T-helper 1 cell (primary cell): ENCODE measurements at places on chromosomes 1 and 21.

DNA sequence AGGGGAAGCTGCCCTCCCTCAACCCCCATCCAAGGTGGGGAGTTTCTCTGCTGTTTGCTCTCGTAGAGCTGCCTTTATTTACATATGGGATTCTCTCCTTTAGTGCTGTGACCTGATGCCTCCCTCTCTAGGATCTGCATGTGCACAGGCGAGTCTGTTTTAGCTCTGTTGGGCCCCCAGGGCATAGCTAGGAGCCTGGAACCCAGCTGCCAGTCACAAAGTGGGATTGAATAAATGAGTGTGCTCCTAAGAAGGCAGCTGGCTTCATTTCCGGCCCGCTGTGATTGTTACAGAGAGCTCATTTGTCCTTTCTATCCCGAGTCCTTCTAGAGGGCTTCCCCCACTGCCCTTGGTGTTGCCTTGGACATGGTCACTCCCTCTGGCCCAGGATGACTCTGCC, 176.6 kb downstream of the GRIK3 start:
- DNase-seq: no peak

- no peak for DNase-seq
Observed at GRCh38 chr1:222792744-222793143, 22.1 kb upstream of the DISP1 start.

- DNase-seq: no peak
Observed at GRCh38 chr1:63255153-63255552, 67.2 kb upstream of the FOXD3 start.

GRCh38 chr1:25566176-25566729, 22.8 kb downstream of the LDLRAP1 start:
- DNase-seq: no peak

GRCh38 chr1:215830226-215830810, 263.2 kb downstream of the KCTD3 start:
- no peak for DNase-seq

DNA sequence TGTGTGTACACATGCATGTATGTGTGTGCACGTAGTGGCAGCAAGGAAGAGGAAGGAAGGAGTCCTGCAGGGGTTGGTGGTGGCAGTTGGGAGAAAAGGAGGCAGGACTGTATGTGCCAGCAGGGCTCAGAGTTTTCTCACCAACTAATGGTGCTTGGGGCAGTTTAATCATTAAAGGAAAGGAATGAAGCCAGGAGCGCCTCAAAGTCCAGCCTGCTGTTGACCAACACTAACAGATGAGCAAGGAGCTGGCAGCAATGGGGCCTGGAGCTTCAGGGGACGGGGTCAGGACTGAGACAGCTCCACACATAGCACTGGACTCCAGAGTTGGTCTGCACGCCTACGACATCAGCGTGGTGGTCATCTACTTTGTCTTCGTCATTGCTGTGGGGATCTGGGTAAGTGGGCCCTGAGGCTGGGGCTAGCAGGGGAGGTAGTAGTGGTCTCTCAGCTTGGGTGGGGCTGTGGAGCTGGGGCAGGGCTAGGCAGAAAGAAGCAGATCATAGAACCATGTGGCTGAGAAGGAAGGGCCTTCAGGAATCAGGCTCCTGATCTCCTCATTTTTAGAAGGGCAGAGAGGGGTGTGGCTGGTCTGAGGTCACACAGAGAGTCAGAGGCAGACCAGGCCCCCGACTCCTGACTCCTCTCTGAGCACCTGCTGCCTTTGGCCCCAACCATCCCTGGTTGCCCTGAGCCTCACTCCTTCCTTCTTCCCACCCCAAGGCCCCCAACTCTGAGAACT, at the start of gene SLC5A9:
Gene SLC5A9 (plus strand): TSS at position 216 of the 742 bp plus-strand sequence. CDS start 21 bp downstream, at position 237.
- no peak for DNase-seq

- no peak for DNase-seq
Observed at GRCh38 chr1:86913399-86913895, 479 bp downstream of the SELENOF start.

- DNase-seq: no peak
Observed at GRCh38 chr1:159352436-159352835, 50.3 kb downstream of the FCER1A start.

- DNase-seq: no peak
Observed at GRCh38 chr1:212727386-212728181, 27.9 kb upstream of the BATF3 start.

DNA sequence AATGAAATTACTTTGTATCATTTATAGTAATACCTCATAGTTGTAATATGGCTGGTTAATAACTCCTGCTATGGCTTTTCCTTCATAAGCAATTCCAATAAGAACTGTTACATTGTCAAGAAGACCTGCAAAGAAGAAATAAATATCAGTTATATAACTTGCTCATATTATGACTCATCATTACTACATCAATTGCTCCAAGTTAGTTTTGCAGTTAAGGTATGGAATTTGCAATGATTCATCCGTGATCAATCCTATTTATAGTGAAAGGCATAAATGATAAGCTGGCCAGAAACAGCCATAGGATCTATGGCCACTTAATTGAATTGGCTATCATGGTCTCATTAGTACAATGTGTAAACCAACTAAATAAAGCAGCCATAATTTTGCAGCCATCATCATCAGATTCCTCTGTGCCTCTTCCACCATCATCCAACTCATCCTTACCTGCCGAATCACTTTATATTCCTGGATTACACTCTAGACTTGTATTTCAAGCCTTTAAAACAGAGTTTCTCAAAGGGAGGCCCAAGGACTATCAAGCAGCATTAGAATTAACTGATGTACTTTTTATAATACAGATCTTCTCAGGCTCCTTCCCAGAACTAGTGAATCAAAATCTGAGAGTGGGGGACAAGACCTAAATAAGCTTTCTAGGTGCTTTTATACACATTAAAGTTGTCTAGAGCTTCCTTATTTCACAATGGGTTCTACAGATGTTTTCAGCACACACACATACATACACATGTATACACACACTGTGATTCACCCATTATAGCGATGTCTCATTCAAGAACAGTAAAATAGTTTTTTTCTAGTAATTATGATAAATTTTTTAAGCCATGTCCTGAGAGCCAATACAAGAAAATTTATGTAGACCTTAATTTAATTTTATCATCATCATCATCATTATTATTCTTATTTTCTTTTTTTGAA, 21.2 kb upstream of the EPRS1 start:
- DNase-seq: no peak

GRCh38 chr1:65260851-65261473, 48.4 kb upstream of the DNAJC6 start:
- DNase-seq: no peak

DNA sequence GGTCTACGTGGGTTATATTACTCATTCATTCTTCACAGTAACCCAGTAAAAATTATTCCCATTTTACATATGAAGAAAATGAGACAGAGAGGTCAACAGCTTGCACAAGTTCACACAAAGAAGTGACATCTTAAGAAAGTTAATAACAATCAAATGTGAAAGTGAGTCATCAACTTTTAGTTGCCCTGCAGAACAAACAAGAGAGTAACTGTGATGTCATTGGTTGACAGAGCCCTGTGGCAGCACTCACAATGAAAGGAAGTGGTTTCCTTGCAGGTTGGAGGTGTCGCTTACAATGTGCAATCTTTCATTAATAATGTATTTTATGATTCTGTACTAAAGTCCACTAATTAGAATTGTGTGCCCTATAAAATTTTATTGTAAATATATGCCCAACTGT, 369.6 kb downstream of the RYR2 start:
- no peak for DNase-seq

DNA sequence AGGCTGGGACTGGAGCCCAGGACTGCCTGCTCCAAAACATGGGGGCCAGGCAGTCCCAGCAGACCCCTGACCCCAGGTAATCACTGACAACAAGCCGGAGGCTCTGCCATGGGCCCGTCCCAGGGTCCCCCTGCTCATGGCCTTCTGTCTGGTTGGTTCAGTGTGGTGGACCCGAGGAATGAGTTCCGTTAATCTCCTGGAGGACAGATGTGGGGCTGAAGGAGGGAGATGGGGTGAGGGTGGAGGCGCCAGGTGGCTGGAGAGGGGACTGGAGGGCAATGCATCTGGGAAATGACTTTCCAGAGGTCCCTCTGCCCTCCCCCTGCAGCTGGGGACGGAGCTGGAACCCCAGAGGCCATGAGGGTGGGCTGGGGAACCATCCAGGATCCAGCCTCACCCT, 103.2 kb downstream of the EBNA1BP2 start:
- DNase-seq: no peak

DNA sequence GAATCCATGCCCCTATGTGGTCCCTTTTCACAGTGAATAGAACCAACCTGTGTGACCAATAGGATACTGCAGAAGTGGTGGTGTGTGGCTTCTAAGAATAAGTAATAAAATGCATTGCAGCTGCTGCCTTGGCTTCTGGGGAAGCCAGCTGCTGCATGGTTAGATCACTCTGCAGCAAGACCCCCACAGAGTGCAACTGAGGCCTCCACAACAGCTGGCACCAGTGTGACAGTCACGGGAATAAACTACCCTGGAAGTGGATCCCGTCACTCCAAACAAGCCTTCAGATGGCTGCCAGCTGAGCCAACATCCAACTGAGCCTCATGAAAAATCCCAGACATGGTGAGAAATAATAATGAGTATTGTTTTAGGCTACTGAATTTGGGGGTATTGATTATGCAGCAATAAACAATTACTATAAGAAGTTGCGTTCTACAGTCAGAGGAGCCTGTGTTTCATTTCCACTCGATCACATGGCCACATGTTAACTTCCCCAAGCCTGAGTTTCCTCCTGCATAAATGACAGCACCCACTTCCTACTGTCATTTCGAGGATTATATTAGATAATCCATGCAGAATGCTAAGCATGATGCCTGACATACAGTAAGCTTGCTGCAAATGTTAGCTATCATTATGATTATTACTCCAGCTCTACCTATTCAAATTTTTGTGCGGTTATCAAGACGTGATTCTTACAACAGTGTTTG, 20.8 kb upstream of the COG2 start:
- no peak for DNase-seq

- no peak for DNase-seq
Observed at GRCh38 chr1:43866201-43866600, 67.4 kb upstream of the ARTN start.

DNA sequence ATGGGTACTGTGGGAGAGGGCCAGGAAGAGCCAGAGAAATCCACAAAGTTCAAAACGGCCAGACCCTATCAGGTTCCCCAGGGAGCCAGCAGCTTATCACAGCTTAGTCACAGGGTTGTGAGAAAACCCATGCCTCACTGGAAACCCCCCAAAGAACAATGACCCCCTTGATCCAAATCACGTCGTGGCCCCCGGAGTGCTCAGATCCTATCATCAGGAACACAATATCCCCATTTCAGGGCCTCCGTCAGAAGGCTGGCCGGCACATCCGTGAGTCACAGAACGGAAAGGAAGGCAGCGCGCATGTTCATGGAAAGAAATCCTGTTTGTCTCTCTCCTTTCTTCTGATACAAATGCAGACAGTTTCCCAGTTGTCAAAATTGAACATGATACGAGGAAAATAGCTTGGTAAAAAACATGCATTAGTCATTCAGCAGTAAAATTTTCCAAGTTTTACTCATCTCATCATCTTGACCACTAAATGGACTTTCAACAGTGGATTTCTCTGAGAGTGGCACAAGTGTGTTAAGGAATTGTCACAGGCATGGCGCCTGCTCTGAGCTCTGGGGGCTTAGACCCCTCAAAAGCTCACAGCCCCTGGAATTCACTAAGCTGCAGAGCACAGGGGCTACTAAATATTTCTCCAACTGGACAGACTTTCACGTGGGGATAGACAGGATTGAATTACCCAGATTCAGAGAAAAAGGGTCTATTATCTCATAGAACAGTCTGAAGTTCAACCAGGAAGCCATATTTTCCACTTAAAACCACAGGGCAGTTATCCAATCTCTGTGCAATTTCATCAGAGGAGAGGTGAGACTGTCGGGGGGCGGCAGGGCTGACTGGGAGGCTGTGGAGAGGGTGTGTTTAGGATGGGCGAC, 124.8 kb downstream of the RIPK4 start:
- no peak for DNase-seq

GRCh38 chr21:37445228-37445627, 78.7 kb downstream of the DYRK1A start:
- no peak for DNase-seq

GRCh38 chr1:59568158-59568935, 246.4 kb upstream of the HOOK1 start:
- DNase-seq: no peak

DNA sequence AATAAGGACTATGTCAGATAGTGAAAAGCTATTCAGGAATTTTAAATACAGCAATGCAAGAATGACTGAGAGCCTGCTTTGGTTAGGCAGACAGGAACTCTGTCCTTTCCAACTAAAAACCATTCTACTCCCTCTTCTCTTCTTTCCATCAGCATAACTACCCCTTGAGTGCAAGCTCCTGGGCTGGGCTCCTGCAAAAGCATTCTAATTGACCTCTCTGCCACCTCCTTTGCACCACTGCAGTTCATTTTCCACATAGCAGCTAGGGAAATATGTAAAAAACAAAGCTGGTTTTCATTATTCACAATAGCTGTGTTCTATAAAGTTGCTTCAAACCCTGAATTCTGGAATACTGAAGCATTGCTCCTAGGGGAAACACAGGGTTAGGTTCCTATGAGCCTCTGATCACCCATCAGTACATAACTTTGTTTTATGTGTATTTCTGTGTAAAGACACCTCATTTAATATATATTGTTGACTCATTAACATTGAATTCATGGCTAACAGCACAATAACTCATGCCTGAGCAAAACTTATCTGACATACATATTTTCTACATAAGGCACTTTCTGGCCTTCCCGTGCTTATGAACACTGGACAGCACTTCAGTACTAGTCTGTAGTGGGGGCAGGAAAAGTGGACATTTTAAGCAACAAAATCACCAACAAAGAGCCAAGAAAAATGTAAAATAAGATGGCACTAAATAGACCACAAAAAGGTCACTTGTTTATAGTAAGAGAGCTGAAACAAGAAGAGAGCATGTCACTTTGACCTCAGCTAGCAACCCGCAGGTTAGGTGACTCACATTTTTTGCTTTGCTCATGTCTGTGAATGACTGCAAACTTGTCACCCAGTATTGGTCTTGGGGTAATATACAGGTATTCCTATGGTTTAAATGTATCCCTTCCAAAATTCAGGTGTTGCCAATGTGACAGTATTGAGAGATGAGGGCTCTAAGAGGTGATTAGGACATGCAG, 57.9 kb upstream of the IRF2BP2 start:
- no peak for DNase-seq

DNA sequence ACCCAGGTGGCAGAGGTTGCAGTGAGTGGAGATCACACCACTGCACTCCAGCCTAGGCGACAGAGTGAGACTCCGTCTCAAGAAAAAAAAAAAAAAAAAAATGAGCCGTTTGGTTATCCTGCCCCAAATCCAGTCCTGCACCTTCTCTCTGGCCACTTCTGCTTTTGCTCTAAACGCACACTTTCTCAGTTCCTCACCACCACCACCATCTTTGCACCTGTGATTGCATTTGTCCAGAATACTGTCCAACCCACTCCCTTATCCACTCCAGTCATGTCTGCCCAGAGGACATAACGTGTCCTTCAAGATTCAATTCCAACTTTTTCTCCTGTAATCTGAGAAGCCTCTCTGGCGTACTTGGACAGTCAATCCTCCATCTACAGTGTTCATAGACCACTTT, 2.2 kb upstream of the NEK2 start:
- no peak for DNase-seq

DNA sequence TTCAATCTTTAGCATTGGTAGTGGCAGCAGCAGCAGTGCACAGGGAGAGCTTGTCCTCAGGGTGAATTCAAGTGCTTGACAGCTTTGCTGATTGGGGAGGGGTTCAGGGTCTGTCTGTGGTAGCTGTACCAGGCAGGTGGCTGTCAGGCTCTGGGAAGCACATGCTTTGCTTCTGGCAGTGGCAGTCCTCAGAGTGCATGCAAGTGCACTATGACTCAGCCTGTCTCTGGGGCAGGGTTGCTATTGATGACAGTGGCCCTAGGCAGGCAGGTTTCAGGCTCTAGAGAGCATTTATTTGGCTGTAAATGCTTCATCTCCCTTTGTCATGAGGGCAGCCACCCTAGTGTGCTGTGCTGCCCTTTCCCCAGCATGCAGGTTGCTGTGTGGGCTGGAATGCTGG, 251.9 kb upstream of the LRRC7 start:
- no peak for DNase-seq
